Suppressor macrophage treated with lipopolysaccharide for 1 hour (primary cell): ENCODE measurements at places on chromosomes 2 and 18.

GRCh38 chr2:88016960-88017779 is 823 bp upstream of the RNU2-63P start:
- no peak for DNase-seq

DNA sequence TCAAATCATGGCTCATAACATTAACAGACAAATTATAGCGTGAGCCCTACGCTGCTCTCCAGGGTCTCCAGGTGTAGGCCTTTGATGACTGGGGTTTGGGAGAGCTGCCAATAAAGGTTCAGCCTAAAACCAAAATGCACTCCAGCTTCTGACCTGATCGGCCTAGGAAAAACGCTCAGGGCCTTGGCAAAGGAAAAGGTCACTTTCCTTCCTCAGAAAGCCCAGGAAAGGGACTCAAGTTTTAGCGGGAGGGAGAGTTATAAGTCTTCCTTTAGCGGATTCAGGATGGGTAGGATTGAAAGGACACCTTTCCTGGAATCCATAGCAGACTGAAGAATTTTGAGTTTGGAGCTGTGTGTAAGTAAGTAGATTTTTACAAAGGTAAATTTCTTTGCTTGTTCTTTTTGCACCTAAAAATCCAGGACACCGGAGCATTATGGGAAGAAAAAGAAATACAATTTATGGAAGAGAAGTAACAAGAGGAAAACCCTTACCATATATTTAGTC is 8.8 kb downstream of the EVX2 start:
- DNase-seq = no peak

GRCh38 chr18:48884771-48885170 is 66.0 kb downstream of the SMAD7 start:
- DNase-seq = peak; percentile 50

- no peak for DNase-seq
Measured at GRCh38 chr2:70934981-70935380, 719 bp upstream of the ATP6V1B1 start.

GRCh38 chr2:43387092-43388062 is 161.0 kb upstream of the ZFP36L2 start:
- no peak for DNase-seq

GRCh38 chr2:114436329-114436728 is 6.1 kb upstream of the DPP10 start:
- no peak for DNase-seq

DNA sequence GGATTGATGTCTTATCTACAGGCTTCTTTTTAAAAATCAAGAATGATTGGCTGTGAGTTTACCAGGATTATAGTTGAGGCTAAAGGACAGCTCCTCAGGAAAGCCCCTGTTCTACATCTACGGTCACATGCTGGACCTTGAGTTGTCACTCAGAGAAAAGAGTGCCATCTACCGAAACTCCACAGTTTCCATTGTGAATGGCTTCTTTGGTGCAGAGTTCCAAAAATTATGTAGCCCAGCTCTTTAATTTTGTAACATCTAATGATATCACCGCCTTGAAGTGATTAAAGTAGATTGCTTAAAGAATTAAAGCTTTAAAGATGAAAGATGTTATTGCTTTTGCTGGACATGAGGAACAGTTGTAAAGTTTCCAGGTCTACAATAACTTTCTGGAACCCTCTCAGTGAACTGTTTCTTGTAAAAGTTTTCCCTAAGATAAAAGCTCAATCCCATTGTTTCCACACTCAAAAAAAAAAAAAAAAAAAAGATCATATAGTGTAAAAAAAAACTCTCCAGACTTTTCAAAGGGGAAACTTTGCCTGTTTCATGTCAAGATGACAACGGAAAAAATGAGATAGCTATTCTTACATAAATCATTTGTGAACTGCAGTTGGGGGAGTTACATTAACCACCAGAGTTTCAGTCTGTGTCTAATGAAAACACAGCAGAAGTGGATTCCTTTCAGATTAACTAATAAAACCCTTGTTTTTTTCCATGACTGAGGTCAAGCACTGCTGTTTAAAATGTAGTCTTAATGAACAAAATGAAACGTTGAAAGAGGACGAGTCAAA is 4.3 kb downstream of the COL3A1 start:
- peak; percentile 2 for DNase-seq
